ENCODE measurements at places on chromosomes 12 and 14.

DNA sequence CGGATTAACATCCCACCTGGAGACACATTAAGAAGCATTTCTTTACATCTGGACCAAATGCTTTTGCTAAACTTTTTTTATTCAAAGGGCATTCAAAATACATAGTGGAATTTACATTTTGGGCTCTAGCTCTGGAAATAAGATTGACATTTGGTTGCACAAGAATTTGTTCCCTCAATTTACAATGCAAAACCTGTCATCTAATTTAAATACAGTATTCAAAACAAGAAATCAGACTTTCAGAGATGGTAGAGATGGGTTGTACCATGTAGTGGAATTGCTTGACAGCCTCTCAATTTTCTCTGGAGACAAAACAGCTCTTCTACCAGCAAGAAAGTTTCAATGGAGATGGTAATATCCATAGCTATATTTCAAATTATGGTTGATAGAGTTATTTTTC is 275.8 kb downstream of the ATP23 start:
- DNase-seq = no peak

GRCh38 chr14:75537071-75537470 is 14.8 kb downstream of the BATF start:
- no peak for DNase-seq

- DNase-seq = no peak
Observed at GRCh38 chr12:26854031-26854390, 21.0 kb upstream of the ITPR2 start.

- no peak for DNase-seq
Observed at GRCh38 chr14:98834119-98834518, 437.9 kb downstream of the BCL11B start.

GRCh38 chr12:19810213-19810612 is 370.9 kb downstream of the AEBP2 start:
- no peak for DNase-seq
